ENCODE measurements at places on chromosomes 16 and 17. TPM values are rescaled to one million over a fixed set of nuclear protein-coding genes. Genes with fewer than 3 reads are reported as not detected.

DNA sequence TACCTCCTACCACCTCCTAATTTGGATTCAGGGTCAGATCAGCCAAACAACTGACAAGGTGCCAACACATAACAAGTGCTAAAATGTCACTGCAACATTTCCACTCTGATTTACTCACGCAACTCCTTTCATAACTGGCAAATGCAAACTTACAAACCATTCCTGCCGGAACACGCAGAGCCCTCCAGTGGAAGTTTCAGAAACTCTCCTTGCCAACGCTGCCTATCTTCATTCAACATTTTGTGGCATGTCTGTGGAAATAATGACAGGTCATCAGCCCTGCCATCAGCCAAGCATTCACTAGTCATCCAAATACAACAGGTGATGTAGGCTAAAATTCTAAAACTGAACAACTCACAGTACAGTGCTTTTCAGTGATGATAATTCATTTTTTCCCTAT is 37.7 kb upstream of the OR3A1 start:
- ATAC-seq = no peak

DNA sequence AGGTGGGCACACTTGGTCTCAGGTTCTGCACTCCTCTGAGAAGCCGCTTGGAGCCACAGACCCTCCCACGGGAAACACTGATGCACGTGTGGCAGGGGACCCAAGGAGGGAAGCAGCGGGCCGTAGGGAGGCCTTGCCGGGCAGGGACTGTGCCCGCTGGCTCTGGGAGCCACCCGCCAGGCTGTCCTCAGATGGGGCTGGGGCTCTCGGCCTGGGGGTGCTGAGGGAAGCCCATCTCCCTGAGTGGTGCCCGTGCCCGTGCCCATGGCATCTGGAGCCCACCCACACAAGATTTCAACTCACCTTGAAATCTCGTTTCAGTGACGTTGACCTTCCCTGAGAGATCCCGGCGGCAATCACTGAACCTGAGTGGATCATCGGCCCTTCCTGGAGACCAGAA is 12.6 kb upstream of the CCDC154 start:
- no peak for ATAC-seq

GRCh38 chr17:72171703-72172667 is 51.2 kb downstream of the SOX9 start:
- no peak for ATAC-seq

Gene HAPSTR1
- total RNA-seq = 57.1 TPM

DNA sequence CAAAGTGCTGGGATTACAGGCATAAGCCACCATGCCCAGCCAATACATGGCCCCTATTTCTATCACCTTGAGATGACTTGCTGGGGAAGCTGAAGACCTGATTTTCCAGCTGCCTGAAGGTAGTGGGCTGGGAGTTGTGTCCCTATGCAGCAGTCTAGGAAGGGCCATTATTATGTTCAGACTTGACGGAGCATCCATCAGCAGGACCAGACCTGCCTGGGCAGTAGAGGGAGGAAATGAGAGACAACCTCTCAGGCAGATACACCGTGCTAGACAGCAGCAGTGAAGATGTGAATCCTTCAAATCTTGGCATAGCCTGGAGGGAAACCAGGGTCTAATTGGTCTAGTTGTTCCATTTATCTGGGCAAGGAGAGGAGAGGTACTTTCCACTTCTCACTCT is 35.6 kb upstream of the PHOSPHO1 start:
- no peak for ATAC-seq

- ATAC-seq = peak; percentile 47
These were observed 31.0 kb upstream of the ARL4D start for GRCh38 chr17:43367737-43368242.

GRCh38 chr17:57475796-57476195 is 219.5 kb downstream of the MSI2 start:
- ATAC-seq = no peak

- peak; percentile 77 for ATAC-seq
These were observed 105.5 kb upstream of the AXIN2 start for GRCh38 chr17:65666876-65667321.

DNA sequence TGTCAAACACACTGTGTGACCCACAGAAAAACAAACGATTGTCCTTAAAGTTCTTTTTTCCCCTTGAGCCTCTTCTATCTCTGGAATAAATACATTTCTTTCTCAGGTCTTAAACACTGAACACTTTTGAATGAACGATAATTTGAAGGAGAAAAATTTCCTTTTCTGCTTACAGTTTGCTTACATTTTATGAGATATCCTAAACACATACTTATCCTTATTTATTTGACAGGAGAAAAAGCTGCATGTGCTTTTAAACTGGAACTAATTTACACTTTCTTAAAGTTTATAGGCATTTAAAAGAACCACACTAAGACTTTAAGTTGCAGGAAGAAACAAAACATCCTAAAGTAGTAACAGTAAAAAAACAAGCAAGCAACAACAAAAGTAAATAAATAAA is 4.7 kb upstream of the IGF2BP1 start:
- no peak for ATAC-seq

DNA sequence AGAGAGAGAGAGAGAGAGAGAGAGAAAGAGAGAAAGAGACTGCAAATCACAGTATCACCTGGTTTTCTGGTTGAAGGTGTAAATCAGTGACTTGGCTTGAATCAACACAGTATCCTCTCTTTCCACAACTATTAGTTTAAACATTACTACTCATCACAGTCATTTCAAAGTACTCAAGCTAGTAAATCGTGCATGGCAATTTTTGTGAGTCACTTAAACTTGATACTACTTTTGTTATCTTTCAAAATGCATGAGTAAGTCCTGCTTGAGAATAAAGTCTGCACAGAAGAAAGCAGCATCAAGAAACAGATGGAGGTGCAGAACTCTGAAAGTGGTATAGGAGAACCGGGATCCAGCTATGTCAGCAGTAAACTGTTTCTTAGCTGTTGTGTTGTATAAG is 535.4 kb downstream of the CDH8 start:
- ATAC-seq = no peak

Gene PDIA2
- total RNA-seq = 8.9 TPM

DNA sequence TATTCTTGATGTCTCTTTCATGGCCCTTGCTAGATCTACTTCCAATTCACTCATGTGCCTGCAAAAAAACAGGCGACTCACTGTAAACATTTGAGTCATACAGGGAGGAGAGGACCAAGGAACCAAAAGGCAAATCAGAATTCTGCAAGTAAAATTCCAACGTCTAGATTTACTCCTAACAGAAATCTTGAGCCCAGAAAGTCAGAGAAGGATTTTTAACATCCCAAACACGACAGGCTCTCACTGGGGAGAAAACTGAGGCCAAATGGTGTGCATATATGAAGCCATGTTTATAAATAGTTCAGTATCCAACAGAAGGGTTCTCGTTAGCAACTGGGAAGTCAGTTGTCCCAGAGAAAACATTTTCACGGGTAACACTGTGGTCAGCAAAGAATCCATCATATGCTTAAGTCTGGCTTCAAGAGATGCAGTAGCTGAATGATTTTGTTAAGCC is 40.1 kb downstream of the LITAF start:
- ATAC-seq = peak; percentile 29

DNA sequence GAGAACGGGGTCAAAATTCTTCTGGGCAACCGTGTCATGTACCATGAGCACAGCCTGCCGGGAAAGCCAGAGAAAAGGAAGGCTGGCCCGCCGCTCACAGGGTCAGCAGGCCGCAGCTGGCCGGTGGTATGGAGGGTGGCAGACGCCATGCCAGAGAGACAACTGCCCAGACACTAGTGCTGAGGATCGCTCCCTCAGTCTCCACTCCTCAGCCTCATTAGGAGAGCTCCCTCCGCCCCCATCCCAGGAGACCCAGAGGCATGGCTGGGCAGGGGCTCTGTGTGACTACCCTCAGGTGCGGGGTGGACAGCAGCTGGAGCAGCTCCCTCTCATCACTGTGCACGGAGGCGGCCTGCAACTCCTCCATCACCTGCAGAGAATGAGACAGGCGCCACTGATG is 3.2 kb downstream of the MPP3 start:
- ATAC-seq = no peak

- ATAC-seq = peak; percentile 66
These were observed 139.7 kb downstream of the SLC39A11 start for GRCh38 chr17:72952641-72953315.

DNA sequence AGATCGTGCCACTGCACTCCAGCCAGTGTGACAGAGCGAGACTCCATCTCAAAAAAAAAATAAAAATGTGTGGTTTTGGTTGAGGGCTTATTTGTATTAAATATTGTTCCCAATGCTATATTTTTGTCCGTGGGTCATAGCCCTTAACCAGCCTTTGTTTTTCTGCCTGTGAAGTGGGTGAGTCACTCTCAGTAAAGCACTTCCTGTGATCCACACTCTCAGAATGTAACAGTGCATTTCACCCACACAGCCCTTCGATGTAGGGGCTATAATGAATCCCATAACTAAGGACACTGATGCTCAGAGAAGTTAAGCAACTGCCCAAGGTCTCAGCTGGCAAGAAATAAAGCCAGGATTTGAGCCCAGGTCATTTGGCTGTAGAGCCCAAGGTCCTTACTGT is 34.7 kb upstream of the POLR3E start:
- ATAC-seq = no peak

DNA sequence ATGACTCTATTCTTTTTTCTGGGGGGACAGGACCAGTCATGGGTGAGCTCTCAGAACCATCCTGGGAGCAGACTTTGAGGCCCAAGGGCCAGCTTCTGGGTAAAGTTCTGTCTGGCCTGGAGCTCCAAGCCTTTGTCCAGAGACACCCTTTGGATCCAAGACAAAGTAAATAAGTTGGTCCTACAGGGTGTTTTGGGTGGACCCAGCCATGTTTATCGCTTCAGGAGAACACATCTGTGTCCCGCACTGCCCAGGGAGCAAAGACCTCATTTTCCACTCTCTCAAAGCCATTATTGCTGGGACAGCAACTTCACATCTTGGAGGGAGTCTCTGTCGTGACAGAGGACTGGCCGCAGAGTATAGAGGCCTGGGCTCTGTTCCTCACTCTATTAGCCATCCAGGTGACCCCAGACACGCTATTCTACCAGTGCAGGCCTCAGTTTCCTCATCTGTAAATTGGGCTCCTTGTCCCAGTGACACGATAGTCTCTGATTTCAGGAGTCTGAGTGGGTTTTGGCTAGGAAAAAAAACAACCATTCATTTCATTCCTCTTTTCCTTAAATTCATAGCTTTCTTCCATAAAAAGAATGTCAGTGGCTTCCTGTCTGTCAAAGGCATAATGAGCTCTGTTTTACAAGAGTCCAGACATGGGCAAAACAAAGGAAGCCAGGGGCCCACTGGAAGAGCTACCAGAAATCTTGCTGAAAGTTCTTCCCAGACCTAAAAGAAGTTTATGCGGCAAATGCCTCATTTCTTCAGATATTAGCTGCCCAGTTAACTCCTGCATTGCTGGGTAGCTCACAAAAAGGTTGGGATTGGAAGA is 62.4 kb downstream of the PECAM1 start:
- ATAC-seq = no peak

DNA sequence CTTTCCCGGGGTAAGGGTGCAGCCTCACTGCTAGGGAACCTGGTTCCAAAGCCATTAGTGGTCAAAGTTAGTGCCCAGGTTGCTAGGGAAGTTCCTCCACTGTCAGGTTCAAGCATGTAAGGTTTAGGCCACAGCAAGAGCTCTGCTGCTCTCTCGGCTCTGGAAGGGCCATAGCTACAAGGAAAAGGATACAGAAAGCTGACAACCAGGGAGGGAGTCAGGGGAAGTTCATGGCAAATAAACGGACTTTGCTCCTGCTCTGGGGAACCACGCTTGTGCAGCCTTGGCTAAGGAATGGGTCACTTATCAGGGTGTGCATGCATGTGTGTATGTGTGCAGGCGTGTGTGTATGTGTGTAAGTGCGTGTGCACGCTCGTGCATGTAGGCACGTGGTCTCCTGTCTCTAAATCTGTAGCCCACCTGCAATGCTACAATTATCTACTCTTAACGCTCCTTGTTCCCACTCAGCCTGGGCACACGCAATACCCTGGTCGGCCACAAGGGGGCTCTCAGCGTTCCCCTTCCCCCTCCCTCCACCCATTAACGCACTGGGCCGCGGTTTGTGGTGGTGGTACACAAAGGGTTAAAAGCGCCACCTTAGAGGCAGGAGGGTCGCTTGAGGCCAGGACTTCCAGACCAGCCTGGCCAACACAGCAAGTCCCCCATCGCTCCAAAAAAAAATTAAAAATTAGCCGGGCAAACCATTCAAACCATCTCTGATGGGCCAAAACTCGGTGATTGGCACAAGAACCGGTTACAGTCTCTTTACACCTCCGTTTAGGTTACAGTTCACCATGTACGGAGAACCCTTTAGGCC is 48.4 kb upstream of the KDM8 start:
- peak; percentile 90 for ATAC-seq

- ATAC-seq = no peak
These were observed 39.4 kb downstream of the MYH11 start for GRCh38 chr16:15817446-15817845.

DNA sequence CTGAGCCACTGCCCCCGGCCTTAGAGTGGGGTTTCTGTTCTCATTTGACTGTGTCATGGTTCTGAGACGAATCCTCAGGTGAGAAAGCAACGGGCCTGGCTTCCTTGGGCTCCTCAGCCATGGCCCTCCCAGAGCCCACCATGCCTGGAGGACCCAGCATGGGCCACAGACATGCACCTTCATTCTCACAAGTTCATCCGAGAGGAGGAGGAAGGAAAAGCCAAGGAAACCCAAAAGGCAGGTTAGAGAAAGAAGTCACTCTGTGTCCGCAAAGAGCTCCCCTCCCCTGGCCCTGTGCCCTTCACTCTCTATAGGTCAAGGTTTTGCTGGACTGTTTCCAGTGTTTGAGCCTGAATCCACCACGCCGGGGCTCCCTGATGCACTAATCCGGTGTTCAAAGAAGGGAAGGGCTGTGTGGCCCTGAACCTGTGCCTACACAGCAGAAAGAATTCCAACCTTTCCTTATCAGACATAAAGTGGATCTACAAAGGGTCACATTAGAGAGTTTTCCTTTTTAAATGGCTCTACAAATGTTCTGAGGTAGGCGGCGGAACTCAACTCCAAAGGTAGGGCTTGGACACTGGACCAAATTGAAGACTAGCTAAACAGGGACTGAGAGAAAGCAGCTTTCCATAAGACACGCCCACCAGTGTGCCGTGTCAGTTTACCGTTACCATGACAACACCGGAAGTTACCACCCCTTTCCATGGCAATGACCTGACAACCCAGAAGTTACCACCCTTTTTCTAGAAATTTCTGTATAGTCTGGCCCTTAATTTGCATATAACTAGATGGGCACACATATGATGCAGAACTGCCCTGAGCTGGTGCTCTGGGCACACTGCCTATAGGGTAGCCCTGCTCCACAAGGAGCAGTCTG is 15.9 kb upstream of the PECAM1 start:
- peak; percentile 32 for ATAC-seq

Data from motor neuron (in vitro differentiated cells).